ENCODE measurements at places on chromosomes 2 and 18. TPM values are rescaled to one million over a fixed set of nuclear protein-coding genes. Genes with fewer than 3 reads are reported as not detected.

Gene MEP1B
- not detected for total RNA-seq

Gene ADCYAP1
- total RNA-seq, result 4.3 TPM

Gene SALL3
- total RNA-seq, result not detected

Gene NEU2
- not detected for total RNA-seq

Gene OSR1
- total RNA-seq, result 33.0 TPM

Gene PXDN
- total RNA-seq, result 38.5 TPM

Gene RBBP8
- 16.3 TPM for total RNA-seq

Gene WIPF1
- total RNA-seq, result 51.0 TPM

Gene HMSD
- total RNA-seq, result not detected

Gene DNER
- 9.8 TPM for total RNA-seq

Gene TUBA4B
- not detected for total RNA-seq

DNA sequence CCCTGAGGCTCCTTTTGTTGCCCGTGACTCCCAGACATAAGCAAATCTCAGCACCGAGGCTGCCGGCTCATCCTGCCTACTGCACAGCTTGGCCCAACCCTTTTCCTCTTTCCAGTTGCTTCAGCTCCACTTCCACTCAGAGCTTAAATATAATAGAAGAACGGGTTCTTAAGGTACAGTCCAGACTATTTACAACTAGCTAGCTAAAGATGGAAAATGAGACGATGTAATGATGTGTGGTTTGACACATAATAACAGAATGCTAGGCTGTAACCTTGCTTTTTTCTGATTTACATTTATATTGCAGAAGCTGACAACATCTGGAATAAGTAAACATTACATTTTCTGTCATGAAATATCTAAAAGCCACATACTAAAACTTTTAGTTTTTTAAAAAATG, 26.9 kb upstream of the ATP9B start:
- H3K36me3 ChIP-seq, result no peaks in the 10 kb centered on the region
- H3K4me3 ChIP-seq, result no peak overlapping the region
- H3K27ac ChIP-seq, result no peak overlapping the region

GRCh38 chr2:159206736-159207380, 79.6 kb downstream of the WDSUB1 start:
- H3K4me3 ChIP-seq, result no peak overlapping the region
- H3K4me1 ChIP-seq, result peaks cover 26% of the 10 kb centered on the region
- no peak for DNase-seq

- H3K27me3 ChIP-seq, result no peaks in the 10 kb centered on the region
- H3K27ac ChIP-seq, result no peak overlapping the region
- DNase-seq, result no peak
- no peaks in the 10 kb centered on the region for H3K4me1 ChIP-seq
- no peak overlapping the region for H3K4me3 ChIP-seq
- no peaks in the 10 kb centered on the region for H3K36me3 ChIP-seq
These were observed 38.9 kb downstream of the SETBP1 start for GRCh38 chr18:44719519-44720060.

- no peaks in the 10 kb centered on the region for H3K36me3 ChIP-seq
- no peaks in the 10 kb centered on the region for H3K4me1 ChIP-seq
- H3K27me3 ChIP-seq, result no peaks in the 10 kb centered on the region
- no peak overlapping the region for H3K27ac ChIP-seq
- no peak for DNase-seq
These were observed 257.4 kb downstream of the CCDC178 start for GRCh38 chr18:33183136-33183535.

- no peak for DNase-seq
- H3K4me3 ChIP-seq, result no peak overlapping the region
- no peaks in the 10 kb centered on the region for H3K4me1 ChIP-seq
These were observed 65.8 kb upstream of the CABLES1 start for GRCh38 chr18:23069481-23069880.

DNA sequence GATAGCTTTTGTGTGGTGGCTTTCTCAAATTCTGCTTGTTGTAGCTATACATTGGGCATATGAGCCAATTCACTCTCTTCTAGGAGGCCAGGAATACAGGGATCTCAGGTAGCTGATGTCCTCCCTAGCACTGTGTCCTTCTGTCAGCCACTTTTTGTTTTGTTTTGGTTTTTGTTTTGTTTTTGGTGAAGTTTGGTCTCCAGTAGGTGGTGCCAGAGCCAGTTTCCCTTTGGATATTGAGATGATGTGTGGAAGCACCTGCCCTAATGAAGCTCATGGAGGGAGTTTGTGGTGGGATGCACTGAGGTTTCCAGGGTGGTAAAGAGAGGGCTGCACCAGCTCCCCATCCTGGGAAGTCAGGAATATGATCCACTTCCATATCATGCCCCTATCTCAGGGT, 100.5 kb upstream of the VWC2L start:
- H3K27ac ChIP-seq, result no peak overlapping the region
- no peaks in the 10 kb centered on the region for H3K36me3 ChIP-seq
- H3K27me3 ChIP-seq, result no peaks in the 10 kb centered on the region
- H3K4me1 ChIP-seq, result no peaks in the 10 kb centered on the region
- no peak for DNase-seq
- H3K4me3 ChIP-seq, result no peak overlapping the region

GRCh38 chr2:218296847-218297246, 4.5 kb upstream of the TMBIM1 start:
- H3K27ac ChIP-seq, result peak overlapping the region; percentile 7
- H3K4me1 ChIP-seq, result no peaks in the 10 kb centered on the region
- no peaks in the 10 kb centered on the region for H3K36me3 ChIP-seq
- no peak overlapping the region for H3K4me3 ChIP-seq
- no peak for DNase-seq

- H3K36me3 ChIP-seq, result no peaks in the 10 kb centered on the region
- DNase-seq, result no peak
- no peak overlapping the region for H3K27ac ChIP-seq
These were observed 56.7 kb upstream of the FHL2 start for GRCh38 chr2:105455488-105456003.

DNA sequence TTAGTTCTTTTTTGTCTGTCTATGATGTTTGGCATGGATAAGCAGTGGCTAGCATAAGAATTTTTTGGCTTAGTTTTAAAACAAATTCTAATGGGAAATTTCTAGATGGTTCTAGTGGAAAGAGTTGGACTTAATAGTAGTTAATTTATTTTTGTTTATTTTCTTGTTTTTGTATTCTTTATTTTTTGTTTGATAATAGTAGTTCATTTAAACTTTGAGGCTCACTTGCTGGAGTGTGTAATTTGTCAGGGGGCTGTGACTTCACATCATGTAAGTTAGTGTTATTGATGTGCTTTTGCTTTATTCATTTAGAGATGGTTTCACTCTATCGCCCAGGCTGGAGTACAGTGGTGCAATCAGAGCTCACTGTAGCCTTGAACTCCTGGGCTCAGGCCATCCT, 43.7 kb upstream of the KLF11 start:
- H3K4me1 ChIP-seq, result no peaks in the 10 kb centered on the region
- H3K27ac ChIP-seq, result no peak overlapping the region
- H3K27me3 ChIP-seq, result no peaks in the 10 kb centered on the region
- H3K4me3 ChIP-seq, result no peak overlapping the region
- no peak for DNase-seq

GRCh38 chr18:46700066-46700824, 43.2 kb upstream of the LOXHD1 start:
- H3K27ac ChIP-seq, result no peak overlapping the region
- H3K36me3 ChIP-seq, result no peaks in the 10 kb centered on the region
- H3K4me3 ChIP-seq, result no peak overlapping the region
- no peak for DNase-seq

- DNase-seq, result no peak
- no peak overlapping the region for H3K4me3 ChIP-seq
- no peak overlapping the region for H3K27ac ChIP-seq
- H3K4me1 ChIP-seq, result peaks cover 7% of the 10 kb centered on the region
- H3K27me3 ChIP-seq, result no peaks in the 10 kb centered on the region
- no peaks in the 10 kb centered on the region for H3K36me3 ChIP-seq
These were observed 13.1 kb upstream of the ACTR3 start for GRCh38 chr2:113876503-113877387.

DNA sequence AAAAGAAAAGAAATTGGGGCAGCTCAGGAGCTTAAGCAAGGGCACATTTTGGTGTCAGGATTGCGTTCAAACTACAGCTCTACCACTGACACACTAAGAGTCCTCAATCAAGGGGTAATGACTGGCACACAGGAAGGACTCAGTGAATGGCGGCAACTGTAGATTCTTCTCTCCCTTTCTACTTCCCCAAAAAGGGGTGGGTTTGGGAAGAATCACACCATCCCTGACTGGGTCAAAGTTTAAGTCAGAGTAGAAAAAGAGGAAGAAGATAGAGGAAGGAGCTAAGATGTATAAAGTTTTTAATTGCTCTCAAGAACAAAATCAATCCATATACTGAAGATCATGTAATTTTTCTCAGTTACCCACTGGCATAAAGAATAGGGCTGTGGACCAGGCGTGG, 2.6 kb downstream of the NLRC4 start:
- no peak for DNase-seq
- no peaks in the 10 kb centered on the region for H3K36me3 ChIP-seq
- H3K4me3 ChIP-seq, result no peak overlapping the region

GRCh38 chr2:237864940-237865622, 5.7 kb downstream of the RAMP1 start:
- H3K27ac ChIP-seq, result peak overlapping the region; percentile 97
- no peaks in the 10 kb centered on the region for H3K27me3 ChIP-seq
- DNase-seq, result peak; percentile 93
- H3K36me3 ChIP-seq, result no peaks in the 10 kb centered on the region
- peaks cover 85% of the 10 kb centered on the region for H3K4me1 ChIP-seq

GRCh38 chr2:101534149-101534611, 59.3 kb upstream of the RFX8 start:
- no peak overlapping the region for H3K4me3 ChIP-seq
- H3K27me3 ChIP-seq, result no peaks in the 10 kb centered on the region
- DNase-seq, result no peak
- no peaks in the 10 kb centered on the region for H3K36me3 ChIP-seq
- peak overlapping the region; percentile 82 for H3K27ac ChIP-seq

- H3K4me1 ChIP-seq, result no peaks in the 10 kb centered on the region
- no peaks in the 10 kb centered on the region for H3K27me3 ChIP-seq
- no peaks in the 10 kb centered on the region for H3K36me3 ChIP-seq
- no peak overlapping the region for H3K27ac ChIP-seq
These were observed 88.8 kb downstream of the INHBB start for GRCh38 chr2:120434492-120435308.

- H3K36me3 ChIP-seq, result no peaks in the 10 kb centered on the region
- H3K4me3 ChIP-seq, result no peak overlapping the region
- no peaks in the 10 kb centered on the region for H3K27me3 ChIP-seq
- no peaks in the 10 kb centered on the region for H3K4me1 ChIP-seq
- DNase-seq, result no peak
- H3K27ac ChIP-seq, result no peak overlapping the region
These were observed 98.3 kb upstream of the ZBTB14 start for GRCh38 chr18:5393779-5394178.

GRCh38 chr18:27483276-27483675, 298.2 kb upstream of the CHST9 start:
- no peak overlapping the region for H3K4me3 ChIP-seq
- no peaks in the 10 kb centered on the region for H3K36me3 ChIP-seq
- H3K27ac ChIP-seq, result no peak overlapping the region
- no peaks in the 10 kb centered on the region for H3K27me3 ChIP-seq

DNA sequence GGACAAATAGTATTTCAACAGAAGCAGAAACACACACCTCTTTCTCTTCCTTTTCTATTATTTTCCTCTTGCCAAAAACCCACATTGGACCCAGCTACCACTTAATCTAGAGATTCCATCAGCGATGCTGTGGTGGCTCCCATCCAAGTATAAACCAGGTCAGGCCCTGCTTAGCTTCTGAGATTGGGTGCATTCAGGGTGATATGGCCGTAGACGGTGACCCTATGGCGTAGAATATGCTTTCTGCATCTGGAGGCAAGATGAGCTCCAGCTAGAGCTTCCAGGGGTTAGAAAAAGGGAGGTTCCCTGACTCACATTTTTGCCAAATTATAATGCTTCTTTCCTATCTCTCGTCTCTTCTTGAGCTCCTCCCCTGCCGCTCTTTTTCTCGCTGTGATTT, 66.5 kb downstream of the TNP1 start:
- H3K27me3 ChIP-seq, result no peaks in the 10 kb centered on the region
- no peaks in the 10 kb centered on the region for H3K36me3 ChIP-seq
- H3K27ac ChIP-seq, result peak overlapping the region; percentile 61
- DNase-seq, result no peak
- no peaks in the 10 kb centered on the region for H3K4me1 ChIP-seq

DNA sequence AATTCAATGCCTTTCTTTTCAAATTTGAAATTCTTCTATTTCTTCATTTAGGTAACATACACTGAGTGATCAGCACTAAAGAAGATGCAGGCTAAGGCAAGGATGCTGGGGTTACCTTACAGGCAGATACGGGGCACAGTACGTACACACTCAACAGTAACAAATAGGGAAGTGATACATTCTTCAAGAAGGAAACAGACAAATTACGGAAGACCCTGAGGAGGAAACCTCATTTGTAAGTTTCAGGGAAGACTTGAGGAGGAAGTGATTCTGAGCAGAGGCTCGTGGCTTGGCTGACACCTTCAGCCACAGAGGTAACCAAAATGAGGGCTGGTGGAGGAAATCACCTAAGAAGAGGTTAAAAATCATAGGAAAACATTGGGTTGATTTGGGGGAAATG, 1108.3 kb upstream of the KLHL29 start:
- no peak overlapping the region for H3K27ac ChIP-seq
- H3K36me3 ChIP-seq, result no peaks in the 10 kb centered on the region
- no peak overlapping the region for H3K4me3 ChIP-seq

DNA sequence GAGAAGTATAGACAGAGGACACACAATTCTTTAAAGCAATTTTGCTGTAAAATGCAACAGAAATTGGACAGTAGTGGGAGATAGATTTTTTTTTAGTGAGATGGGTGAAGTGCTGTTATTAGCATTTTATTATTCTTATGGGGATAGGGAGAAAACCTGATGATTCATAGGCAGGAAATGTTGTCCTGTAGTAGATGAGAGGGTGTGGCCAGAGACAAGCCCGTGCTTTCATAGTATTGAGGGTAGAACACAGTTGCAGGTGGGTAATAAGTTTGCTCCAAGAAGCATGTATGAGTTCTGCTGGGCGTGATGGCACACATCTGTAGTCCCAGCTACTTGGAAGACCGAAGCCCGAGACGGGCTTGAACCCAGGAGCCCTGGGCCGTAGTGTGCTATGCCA, 128.3 kb upstream of the ARHGAP28 start:
- peaks cover 15% of the 10 kb centered on the region for H3K4me1 ChIP-seq
- H3K4me3 ChIP-seq, result no peak overlapping the region
- H3K27me3 ChIP-seq, result no peaks in the 10 kb centered on the region
- H3K27ac ChIP-seq, result no peak overlapping the region
- no peaks in the 10 kb centered on the region for H3K36me3 ChIP-seq

- H3K27me3 ChIP-seq, result no peaks in the 10 kb centered on the region
- no peak overlapping the region for H3K4me3 ChIP-seq
- H3K36me3 ChIP-seq, result no peaks in the 10 kb centered on the region
- no peak overlapping the region for H3K27ac ChIP-seq
- DNase-seq, result no peak
These were observed 113.6 kb downstream of the KCNE4 start for GRCh38 chr2:223165423-223166214.

GRCh38 chr2:189267925-189268579, 88.5 kb upstream of the COL5A2 start:
- no peaks in the 10 kb centered on the region for H3K36me3 ChIP-seq
- peak overlapping the region; percentile 41 for H3K27ac ChIP-seq
- DNase-seq, result no peak
- H3K27me3 ChIP-seq, result no peaks in the 10 kb centered on the region
- H3K4me3 ChIP-seq, result no peak overlapping the region
